Spleen (tissue), 13 donors: ENCODE measurements at places on chromosomes 7 and 10.

DNA sequence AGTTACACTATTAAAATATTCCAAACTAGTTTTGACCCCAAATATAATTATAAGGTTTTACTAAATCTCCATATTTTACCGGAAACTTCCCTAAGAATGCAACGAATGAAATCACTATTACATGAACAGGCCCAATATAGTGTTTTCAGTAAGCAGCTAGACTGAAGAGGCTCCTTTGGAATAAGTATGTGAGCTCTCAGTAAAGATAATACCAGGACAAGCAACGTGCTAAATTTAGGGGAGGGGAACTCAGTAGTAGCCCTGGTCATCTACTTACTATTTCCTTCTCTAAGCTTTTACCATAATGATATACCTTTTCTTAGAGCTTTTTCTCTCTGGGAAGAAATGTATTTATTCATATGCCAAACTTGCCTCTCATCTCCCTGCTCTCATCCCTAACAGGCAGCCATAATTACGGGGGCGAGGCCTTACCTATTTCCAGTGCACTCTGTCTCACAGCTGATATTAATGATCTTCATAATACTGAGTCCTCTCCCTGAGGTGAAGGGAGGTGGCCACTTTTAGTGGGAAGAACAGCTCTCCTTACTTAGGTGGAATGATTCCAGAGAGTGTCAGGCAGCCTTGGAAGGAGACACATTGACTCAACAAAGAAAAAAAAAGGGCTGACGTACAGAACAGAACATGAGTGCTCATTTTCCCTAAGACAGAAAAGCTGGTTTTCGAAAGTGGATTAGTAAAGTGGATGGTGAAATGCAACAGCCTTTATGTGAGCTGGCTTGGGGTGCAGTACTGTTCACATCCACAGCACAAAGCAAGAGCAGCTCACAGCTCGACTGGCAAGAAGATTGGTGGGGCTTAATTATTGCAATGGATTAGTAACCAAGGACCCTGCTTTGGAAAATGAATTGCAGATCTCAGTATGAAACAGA, 165.4 kb downstream of the GLI3 start:
- DNase-seq = no peak

- DNase-seq = no peak
Observed at GRCh38 chr7:16028103-16028502, 341.6 kb upstream of the MEOX2 start.

DNA sequence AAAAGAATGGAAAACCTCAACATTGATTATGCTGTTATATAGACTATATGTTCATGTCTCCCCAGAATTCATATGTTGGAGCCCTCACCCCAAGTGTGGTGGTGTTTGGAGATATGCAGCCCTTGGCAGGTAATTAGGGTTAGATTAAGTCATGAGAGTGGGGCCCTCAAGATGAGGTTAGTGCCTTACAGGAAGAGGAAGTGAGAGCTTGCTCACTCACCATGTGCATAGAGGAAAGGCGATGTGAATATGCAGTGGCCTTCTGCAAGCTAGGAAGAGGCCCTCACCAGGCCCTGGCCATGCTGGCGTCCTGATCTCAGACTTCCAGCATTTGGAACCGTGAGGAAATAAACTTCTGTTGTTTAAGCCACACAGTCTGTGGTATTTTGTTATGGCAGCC, 14.8 kb downstream of the ZNF33A start:
- DNase-seq = no peak

GRCh38 chr7:130912082-130912861, 178.3 kb upstream of the KLF14 start:
- DNase-seq = no peak

DNA sequence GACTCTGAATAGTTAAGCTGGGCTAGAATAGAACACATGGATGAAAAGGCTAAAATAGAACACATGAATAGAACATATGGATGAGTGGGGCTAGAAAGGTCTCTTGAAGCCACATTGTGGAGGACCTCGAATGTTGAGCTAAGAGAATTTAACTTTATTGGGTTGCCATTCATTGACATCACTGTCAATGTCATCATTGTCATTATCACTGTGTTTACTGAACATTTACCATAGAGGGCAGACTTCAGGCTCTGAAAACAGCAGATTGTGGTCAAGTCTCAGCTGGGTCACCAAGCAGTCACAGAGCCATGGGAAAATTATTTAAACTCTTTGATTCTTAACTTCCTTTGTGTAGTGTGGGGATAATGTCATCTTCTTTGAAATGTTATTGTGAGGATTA, 80.4 kb downstream of the WDFY4 start:
- no peak for DNase-seq
